ENCODE measurements at places on chromosomes 11 and 22. TPM values are rescaled to one million over a fixed set of nuclear protein-coding genes. Genes with fewer than 3 reads are reported as not detected.

DNA sequence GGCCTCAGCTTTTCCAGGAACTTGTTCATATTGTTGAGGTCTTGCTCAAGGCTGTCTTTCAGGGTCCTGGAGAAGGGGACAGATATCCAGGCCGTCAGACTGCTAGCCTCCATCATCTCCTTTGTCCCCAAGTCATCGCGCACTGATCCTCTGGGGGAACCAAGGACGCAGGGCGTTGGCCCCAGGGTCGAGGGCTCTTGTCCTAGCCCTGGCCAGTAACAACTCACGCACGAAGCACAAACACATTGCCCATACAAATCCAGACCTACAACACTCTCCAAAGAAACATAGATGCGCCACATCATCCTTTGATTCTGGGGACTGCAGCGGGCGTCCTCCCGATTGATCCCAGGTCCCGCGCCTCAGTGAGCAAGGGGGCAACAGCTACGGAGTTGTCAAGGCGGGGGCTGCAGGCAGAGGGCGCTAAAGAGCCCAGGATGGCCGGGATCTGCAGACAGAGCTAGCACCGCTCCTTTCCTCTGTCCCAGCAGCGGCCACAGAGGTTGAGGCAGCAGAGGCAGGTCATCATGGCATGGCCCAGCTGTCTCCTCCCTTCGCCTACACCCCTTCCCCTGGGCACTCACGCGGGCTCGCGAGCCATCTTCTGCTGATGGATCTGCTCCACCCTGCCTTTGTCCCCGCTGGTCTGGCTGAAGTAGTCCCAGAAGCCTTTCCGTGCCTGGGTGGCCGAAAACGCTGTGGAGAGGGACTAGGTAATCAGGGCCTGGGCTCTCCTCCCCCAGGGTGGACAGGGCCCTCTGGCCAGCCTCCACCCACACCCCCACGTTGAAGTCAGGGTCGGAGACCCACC is 472 bp downstream of the APOA5 start:
- DNase-seq, result peak; percentile 77

DNA sequence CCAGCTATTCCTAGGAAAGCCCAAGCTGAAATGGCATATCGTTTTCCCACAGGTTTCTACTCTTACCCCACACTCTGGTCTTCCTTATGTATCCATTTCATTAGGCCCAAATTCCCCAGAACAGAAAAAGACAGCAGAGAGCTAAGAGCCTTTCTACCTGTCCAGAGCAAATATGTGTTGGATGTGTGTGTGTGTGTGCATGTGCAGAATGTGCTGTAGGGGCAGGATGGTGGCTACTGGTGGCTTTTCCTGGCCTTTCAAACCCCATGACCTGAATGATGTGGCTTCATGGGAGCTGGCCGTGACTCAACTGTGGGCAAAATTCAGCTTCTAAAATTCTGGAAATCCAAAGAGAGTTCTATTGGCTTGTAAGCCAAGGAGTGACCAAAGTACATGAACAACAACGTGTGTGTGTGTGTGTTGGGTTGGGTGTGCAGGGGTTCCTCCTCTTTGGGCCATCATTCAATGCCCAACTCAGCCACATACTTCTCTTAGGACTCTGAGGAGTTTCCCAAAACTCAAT is 421.4 kb upstream of the CADM1 start:
- DNase-seq, result no peak

GRCh38 chr11:64514590-64514989 is 76.4 kb upstream of the SLC22A12 start:
- DNase-seq, result no peak

MRGPRX4 gene
- not detected for total RNA-seq

GALNT18 gene
- 13.3 TPM for total RNA-seq

IL18 gene
- 20.0 TPM for total RNA-seq

MUC6 gene
- total RNA-seq, result not detected

GRCh38 chr11:130295657-130296056 is 19.1 kb downstream of the ZBTB44 start:
- no peak for DNase-seq

GRCh38 chr11:129230006-129230405 is 37.9 kb upstream of the ARHGAP32 start:
- no peak for DNase-seq

CYP2D6 gene
- total RNA-seq, result 2.0 TPM

JHY gene
- 11.1 TPM for total RNA-seq

CST6 gene
- 1.1 TPM for total RNA-seq

- DNase-seq, result no peak
Observed at GRCh38 chr22:19576460-19577421, 52.5 kb upstream of the CLDN5 start.

- no peak for DNase-seq
Observed at GRCh38 chr11:126751242-126751641, 249.3 kb downstream of the KIRREL3 start.

DNA sequence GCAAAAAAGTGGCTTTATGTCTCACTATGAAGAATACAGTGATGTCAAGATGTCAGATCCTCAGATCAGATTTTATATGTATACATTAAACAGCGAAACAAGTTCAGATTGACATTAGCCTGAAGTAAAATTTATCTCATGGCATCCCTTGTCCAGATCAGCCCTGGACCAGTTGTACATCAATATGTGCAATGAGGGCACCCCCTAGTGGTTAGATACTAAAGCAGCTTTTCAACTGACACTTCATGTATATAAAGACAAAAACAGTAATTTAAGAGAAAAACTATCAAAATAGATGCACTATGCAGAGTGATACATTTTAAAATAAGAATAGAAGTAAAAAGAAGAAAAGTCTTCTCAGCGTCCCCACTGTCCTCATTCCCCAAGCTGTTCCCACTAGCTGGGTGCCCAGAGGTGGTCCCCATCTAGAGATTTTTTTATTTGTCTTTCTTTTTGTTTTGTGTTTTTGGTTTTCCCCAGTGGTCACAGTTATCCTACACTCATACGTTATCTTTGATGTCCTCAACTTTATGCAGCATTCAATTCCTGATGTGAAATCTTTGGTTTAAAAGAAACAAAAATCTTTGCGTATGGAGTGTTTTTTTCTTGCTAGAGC is 2193.4 kb upstream of the RAG2 start:
- no peak for DNase-seq

- no peak for DNase-seq
Observed at GRCh38 chr22:38266120-38266519, 6.7 kb downstream of the TMEM184B start.

DNA sequence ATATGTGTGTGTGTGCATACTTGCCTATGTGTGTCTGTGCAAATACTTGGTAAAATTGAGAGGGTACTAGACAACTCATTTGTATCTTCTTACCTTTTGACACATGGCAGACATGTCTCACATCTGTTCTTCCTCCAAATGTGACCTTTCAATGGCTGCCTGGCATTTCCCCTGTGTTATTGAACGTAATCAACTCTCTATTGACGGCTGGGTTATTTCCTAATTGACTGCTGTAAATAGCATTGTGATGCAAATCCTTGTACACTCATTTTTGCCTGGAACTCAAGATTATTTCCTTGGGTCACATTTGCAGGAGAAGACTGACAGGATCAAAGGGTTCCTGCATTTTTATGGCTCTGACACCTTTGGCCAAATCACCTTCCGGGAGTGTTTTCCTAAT is 37.4 kb downstream of the KCNQ1 start:
- no peak for DNase-seq

DNA sequence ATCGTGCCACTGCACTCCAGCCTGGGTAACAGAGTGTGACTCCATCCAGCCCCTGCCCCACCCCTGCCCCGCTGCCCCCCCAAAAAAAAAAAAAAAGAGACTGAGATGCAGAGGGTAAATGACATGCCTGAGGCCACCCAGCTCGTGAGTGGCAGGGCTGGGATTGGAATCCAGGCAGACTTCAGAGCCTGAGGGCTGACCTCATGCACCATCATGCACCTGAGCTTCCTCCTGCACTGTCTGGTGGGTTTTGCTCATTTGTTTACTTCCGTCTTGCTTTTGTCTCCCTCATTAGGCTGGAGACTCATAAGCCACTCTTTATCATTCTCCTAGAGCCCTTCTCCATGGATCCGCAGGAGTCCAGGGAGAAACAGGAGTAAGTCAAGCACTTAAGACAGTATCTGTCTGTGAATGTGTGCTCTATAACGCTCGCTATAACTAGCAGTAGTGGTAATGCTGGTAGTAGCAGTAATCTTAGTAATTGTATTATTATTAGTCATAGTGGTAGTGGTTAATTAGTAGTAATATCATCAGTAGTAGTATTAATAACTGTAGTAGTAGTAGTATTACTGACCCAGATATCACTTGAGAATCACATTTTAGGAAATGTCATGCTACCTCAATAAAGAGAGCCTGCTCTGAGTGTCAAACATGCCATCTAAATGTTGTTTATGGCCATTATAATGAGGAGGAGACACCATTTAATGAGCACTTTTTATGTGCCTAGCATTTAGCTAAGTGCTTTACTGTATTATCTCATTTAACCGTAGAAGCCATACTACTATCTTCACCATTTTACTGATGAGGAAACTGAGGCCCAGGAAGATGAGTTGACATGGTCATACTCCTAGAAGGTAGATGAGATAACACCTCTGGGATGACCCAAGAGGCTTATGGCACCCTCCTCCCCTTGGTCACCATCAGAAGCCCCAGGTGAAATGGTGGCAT is 85.0 kb downstream of the NAT10 start:
- DNase-seq, result no peak

GRCh38 chr11:78034623-78035022 is 11.5 kb upstream of the KCTD14 start:
- DNase-seq, result no peak

GRCh38 chr11:70049045-70049444 is 29.1 kb upstream of the ANO1 start:
- DNase-seq, result no peak

DNA sequence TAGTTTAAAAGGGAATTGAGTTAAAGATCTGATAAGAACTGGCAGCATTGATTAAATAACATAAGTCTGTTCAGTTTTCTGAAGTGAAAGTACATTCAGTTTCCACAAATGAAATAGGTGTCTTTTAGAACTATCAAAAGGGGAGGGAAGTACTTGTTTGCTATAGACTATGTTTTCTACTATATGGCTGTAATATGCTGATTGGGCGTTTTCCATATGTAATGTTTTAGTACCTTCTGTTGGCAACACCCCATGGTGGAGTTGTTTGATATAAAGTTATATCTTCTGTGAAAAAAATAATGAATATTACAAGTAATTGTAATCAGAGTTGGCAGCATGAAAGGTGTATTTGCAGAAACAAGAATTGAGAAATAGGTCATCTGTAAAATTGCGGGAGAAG is 237.6 kb downstream of the JRKL start:
- DNase-seq, result no peak

MDK gene
- 105 TPM for total RNA-seq

FLRT1 gene
- total RNA-seq, result 0.13 TPM

E2F8 gene
- 3.0 TPM for total RNA-seq

DNA sequence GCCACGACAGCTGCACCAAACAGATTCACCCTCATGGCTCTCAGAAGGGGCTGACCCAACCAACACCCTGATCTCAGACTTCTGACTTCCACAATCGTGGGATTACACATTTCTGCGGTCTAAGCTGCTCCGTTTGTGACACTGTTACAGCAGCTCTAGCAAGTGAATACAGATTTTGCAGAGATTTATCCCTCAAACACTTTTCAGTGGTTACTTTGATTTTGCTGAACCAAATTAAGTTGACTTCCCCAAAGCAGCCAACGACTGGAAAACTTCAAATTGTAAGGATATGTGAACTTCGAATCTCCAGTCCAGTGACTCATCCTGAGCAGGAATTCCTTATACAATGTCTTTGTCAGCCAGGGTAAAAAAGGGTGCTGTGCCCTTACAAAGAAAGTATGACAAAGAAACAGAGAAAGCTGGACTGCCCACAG is 14.8 kb upstream of the INCENP start:
- no peak for DNase-seq

GRCh38 chr22:42792909-42793847 is 63.9 kb downstream of the ARFGAP3 start:
- DNase-seq, result no peak

OR52I1 gene
- not detected for total RNA-seq

DNA sequence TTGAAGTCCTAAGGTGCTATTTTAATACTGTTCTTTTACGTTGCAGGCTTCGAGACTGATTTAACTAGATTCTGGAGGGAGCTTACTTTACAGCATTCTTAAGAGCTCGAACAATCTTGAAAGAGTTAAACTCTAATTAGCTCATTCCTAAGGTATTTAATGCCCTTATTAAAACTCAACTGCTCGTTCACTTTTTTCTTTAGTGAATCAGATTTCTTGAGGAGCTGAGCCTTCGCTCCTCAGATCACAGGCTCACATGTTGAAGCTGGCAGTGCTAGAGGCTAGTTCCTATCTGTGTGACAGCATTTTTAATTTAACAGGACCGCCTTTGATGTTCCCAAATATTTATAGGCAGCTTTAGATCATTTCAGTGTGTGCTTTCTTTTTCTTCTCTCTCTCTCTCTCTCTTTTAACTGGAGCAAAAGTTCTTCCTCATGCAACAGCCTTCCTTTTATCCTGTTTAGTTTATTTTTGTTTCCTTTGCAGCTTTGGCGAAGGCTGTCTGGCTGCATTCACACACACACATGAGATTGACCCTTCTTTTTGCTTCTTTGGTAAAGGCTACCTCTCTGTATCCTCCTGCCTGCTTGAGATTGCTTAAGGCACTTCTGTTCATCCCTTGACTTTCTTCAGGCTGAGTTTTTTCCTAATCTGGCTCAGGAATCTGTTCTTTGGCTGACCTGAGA is 21.0 kb downstream of the ZNRF3 start:
- no peak for DNase-seq

DNA sequence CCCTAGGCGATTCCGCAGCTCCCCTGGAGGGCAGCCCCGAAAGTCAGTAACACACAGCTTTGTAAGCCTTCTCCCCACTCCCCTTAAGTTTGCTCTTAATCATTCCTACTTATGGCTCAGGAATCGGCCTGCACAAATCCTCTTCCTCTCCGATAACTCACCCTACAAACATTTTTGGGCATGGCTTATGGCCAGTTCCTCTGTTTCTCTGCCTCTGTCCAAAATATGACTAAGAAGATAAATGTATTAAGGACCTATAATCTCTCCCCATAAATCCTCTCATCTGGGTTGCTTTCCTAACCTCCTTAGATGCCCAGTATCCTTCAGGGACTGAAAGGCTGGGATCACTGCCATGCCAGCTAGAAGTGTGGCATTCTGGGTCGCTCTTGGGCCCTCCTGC is 41.0 kb downstream of the PAMR1 start:
- no peak for DNase-seq

- DNase-seq, result no peak
Observed at GRCh38 chr11:121191818-121192217, 90.8 kb downstream of the TECTA start.

OR10D3 gene
- not detected for total RNA-seq

POLR2F gene
- total RNA-seq, result 49.5 TPM

C11orf21 gene
- total RNA-seq, result 2.3 TPM

RBM4B gene
- total RNA-seq, result 20.1 TPM

DNA sequence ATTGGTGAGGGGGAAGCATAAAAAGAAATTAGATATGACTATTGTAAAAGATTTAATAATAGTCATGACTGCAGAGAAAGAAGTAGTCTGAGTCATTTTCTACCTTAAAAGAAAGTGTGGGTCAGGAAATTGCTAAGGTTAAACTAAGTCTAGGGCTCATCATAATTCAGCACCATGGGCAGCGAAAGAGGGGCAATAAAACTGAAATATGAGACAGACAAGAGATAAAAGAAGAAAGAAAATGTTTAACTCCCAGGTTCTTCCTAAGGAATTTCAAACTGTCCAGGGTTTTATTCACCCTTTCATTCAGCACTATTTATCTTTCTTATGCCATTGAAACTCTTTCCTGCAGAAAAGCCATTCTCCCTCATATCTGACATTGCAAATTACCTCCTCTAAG is 114.4 kb upstream of the API5 start:
- DNase-seq, result no peak
